ENCODE measurements at places on chromosomes 7 and 10. TPM values are rescaled to one million over a fixed set of nuclear protein-coding genes. Genes with fewer than 3 reads are reported as not detected.

Gene ENTPD1
- total RNA-seq = not detected

Gene SPDYE9
- not detected for total RNA-seq

Gene NXPH1
- not detected for total RNA-seq

Gene HOXA11
- 4.0 TPM for total RNA-seq

Gene ATP6V0A4
- total RNA-seq = 0.58 TPM

Gene ST7
- 31.7 TPM for total RNA-seq

Gene FKBP6
- not detected for total RNA-seq

Gene METTL2B
- 23.6 TPM for total RNA-seq

Gene TACC2
- total RNA-seq = 8.4 TPM

Gene REEP3
- total RNA-seq = 38.9 TPM

Gene FAM221A
- total RNA-seq = 1.4 TPM

Gene PALD1
- 3.7 TPM for total RNA-seq

Gene CLDN4
- total RNA-seq = 0.68 TPM

Gene PRLHR
- not detected for total RNA-seq

Gene RHEB
- total RNA-seq = 46.1 TPM

Gene PNPLA8
- total RNA-seq = 19.3 TPM

Gene MCM7
- total RNA-seq = 14.5 TPM

Gene ZSCAN25
- total RNA-seq = 10.1 TPM

Gene COPG2
- 12.1 TPM for total RNA-seq

Gene SSC4D
- 0.34 TPM for total RNA-seq

Gene ZNF107
- 2.2 TPM for total RNA-seq

Gene GPR37
- total RNA-seq = not detected
